Activated T-cell treated with anti-CD3 and anti-CD28 coated beads, Interleukin-2, amount 50 U/mL, for 72 hours (primary cell): ENCODE measurements at places on chromosomes 7 and 10. TPM values are rescaled to one million over a fixed set of nuclear protein-coding genes. Genes with fewer than 3 reads are reported as not detected.

Gene TLX1
- not detected for total RNA-seq

Gene SPDYE17
- total RNA-seq, result not detected

Gene OR2A5
- total RNA-seq, result not detected

Gene OR2A42
- not detected for total RNA-seq

Gene AKR1C8
- total RNA-seq, result not detected

Gene TET1
- total RNA-seq, result 0.69 TPM
